Mucosa of descending colon (tissue), 3 donors: ENCODE measurements at places on chromosomes 6 and 20. TPM values are rescaled to one million over a fixed set of nuclear protein-coding genes. Genes with fewer than 3 reads are reported as not detected.

Gene BLOC1S5
- 12.2 TPM for total RNA-seq

Gene RBBP8NL
- 7.0 TPM for total RNA-seq

Gene C20orf96
- 11.3 TPM for total RNA-seq

Gene MOG
- not detected for total RNA-seq

Gene HLA-B
- total RNA-seq, result 1,294 TPM

Gene EPB41L1
- 71.7 TPM for total RNA-seq

Gene DTD1
- total RNA-seq, result 10.9 TPM

Gene RAB32
- 28.7 TPM for total RNA-seq

Gene SLC22A2
- 0.16 TPM for total RNA-seq

Gene LST1
- total RNA-seq, result 6.6 TPM

Gene TMEM200A
- total RNA-seq, result 8.1 TPM

Gene BIRC7
- total RNA-seq, result not detected

Gene PGC
- total RNA-seq, result not detected

Gene SALL4
- not detected for total RNA-seq

Gene LAMA5
- total RNA-seq, result 40.7 TPM

Gene THBD
- 1.8 TPM for total RNA-seq

Gene GFOD1
- 10.4 TPM for total RNA-seq

Gene C20orf141
- total RNA-seq, result not detected

Gene PPIL6
- total RNA-seq, result 5.5 TPM

Gene PDE7B
- 4.0 TPM for total RNA-seq

Gene SRSF3
- total RNA-seq, result 243 TPM

Gene EDN3
- total RNA-seq, result 51.1 TPM

Gene ELOVL2
- total RNA-seq, result 0.12 TPM

Gene PSMB1
- total RNA-seq, result 150 TPM

Gene CSNK2A1
- total RNA-seq, result 104 TPM

Gene MTHFD1L
- total RNA-seq, result 7.1 TPM

Gene RNF8
- 16.3 TPM for total RNA-seq

Gene RWDD1
- total RNA-seq, result 58.0 TPM

Gene HDGFL1
- total RNA-seq, result not detected

Gene OOEP
- total RNA-seq, result not detected

Gene GNAS-AS1
- total RNA-seq, result 1.4 TPM

Gene HLA-DRB1
- total RNA-seq, result 26.9 TPM

Gene DUSP15
- total RNA-seq, result not detected

Gene VNN1
- 0.82 TPM for total RNA-seq

Gene CLPSL2
- not detected for total RNA-seq

Gene LPA
- total RNA-seq, result 0.03 TPM

Gene SFTA2
- not detected for total RNA-seq

Gene KCNG1
- 6.3 TPM for total RNA-seq

Gene HMGN4
- total RNA-seq, result 58.6 TPM

Gene RFX6
- total RNA-seq, result 0.25 TPM

Gene HLA-DOA
- 3.2 TPM for total RNA-seq

Gene GGTLC1
- total RNA-seq, result not detected

Gene HLA-DRA
- 115 TPM for total RNA-seq

Gene CRISP3
- not detected for total RNA-seq

Gene BTNL2
- not detected for total RNA-seq

Gene SAMD3
- 0.90 TPM for total RNA-seq

Gene RBM38
- 85.5 TPM for total RNA-seq

Gene C4B
- 9.2 TPM for total RNA-seq

Gene VAPB
- 58.8 TPM for total RNA-seq

Gene GPR6
- total RNA-seq, result not detected

Gene SEL1L2
- total RNA-seq, result not detected

Gene TSPYL4
- total RNA-seq, result 16.8 TPM

Gene UBD
- total RNA-seq, result not detected

Gene NKAIN2
- total RNA-seq, result 4.7 TPM

Gene OR2B6
- not detected for total RNA-seq
